ENCODE measurements at places on chromosomes 3 and 15.

- no peak for DNase-seq
- H3K27me3 ChIP-seq = no peaks in the 10 kb centered on the region
- no peak overlapping the region for H3K4me3 ChIP-seq
- H3K4me1 ChIP-seq = no peaks in the 10 kb centered on the region
- H3K36me3 ChIP-seq = no peaks in the 10 kb centered on the region
Measured at GRCh38 chr15:74228723-74229081, 7.4 kb upstream of the CCDC33 start.

- H3K4me3 ChIP-seq = no peak overlapping the region
- no peak overlapping the region for H3K27ac ChIP-seq
- H3K36me3 ChIP-seq = no peaks in the 10 kb centered on the region
Measured at GRCh38 chr3:125188955-125189354, 23.6 kb downstream of the SLC12A8 start.

DNA sequence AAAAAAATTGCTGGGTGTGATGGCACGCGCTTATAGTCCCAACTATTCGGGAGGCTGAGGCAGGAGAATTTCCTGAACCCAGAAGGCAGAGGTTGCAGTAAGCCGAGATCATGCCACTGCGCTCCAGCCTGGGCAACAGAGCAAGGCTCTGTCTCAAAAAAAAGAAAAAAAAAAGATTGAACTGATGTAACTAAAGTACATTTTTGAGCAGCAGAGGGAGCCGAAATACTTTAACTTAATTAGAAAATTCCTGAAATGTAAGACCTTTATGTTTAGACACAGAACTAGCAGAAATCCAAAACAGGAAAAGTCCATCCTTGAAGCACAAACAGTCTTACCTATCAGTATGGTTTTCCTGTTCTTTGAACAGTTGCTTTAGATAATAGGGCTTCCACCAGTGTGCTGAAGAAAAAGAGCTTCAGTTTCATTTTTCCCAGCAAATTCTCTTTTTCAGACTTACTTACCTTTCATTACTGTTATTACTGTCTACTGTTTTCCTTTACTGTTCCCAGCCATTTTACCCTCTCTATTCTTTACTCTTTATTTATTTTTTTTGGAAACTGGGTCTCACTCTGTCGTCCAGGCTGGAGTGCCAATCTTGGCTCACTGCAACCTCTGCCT lies 33.4 kb upstream of the ZNF609 start:
- no peak overlapping the region for H3K27ac ChIP-seq
- H3K4me1 ChIP-seq = peaks cover 13% of the 10 kb centered on the region
- DNase-seq = no peak
- no peak overlapping the region for H3K4me3 ChIP-seq
- H3K36me3 ChIP-seq = peaks cover 33% of the 10 kb centered on the region
- H3K27me3 ChIP-seq = no peaks in the 10 kb centered on the region

DNA sequence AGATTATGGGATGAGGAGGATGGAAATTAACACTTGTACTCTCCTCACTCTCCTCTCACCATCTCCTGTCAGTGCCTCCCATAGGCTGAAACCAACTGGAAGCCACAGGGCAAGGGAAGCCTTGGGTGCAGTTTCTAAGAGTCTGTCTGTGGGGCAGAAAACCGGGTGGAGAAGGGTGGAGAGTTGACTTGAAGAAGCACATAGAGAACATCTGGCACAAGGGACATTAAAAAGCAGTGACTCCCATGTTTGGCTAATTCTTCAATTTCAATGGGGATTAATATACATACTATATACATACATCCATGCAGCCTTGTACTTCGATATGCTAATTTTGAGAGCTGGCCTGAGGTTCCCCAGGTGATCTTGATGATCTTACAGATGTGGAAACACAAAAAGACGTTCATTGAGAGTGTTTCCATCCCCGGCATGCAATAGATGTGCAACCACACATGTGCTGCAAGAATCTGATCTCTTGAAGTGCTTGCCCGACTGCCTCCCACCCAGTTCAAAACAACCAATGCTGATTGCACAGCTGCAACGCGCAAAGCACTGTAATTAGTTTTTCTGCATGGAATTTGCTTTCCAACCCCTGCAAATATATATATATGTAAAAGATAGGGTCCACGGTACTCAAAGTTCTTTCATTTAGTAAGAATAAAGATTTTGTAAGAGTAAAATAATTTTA lies 121.9 kb upstream of the TMC3 start:
- no peak for DNase-seq
- H3K4me1 ChIP-seq = no peaks in the 10 kb centered on the region
- H3K27ac ChIP-seq = no peak overlapping the region
- no peaks in the 10 kb centered on the region for H3K27me3 ChIP-seq
- H3K4me3 ChIP-seq = no peak overlapping the region
- H3K36me3 ChIP-seq = no peaks in the 10 kb centered on the region
